ENCODE measurements at places on chromosomes 1 and 21.

- no peak for DNase-seq
These were observed 326.4 kb upstream of the ADAMTS5 start for GRCh38 chr21:27293239-27293638.

DNA sequence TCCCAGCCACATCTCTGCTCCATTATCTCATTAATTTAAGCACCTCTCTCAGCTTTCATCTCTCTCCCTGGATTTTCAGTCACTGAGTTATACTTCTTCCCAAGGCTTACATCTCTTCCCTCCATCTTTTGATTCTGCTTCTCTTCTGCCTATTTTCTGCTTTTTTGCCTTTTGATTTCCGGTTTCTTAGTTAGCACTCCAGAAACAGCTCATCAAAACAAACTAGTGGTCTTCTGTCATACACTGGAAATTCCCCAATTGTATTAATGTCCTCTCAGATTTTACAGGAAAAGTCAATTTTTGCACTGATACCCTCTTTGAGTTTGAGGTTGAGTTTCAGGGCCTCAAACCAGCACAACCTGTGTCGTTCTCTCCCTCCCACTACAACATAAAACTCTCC is 1.5 kb downstream of the LCE3E start:
- DNase-seq, result no peak

DNA sequence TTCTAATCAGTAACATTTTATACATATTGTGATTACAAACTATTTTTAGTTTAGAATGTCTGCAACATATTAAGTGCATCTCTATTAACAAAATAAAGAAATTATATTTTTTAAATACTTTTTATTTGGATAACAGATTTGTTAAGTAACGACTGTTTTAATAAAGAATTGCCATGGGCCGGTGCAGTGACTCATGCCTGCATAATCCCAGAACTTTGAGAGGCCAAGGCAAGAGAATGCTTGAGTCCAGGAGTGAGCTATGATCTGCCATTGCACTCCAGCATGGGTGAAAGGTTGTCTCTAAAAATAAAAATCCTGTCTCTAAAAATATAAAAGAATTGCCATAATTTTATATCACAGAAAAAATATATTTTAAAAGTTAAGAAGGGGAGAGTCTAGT is 4.1 kb downstream of the LRRIQ3 start:
- no peak for DNase-seq

GRCh38 chr1:207908107-207908734 is 2.7 kb downstream of the CD34 start:
- no peak for DNase-seq

DNA sequence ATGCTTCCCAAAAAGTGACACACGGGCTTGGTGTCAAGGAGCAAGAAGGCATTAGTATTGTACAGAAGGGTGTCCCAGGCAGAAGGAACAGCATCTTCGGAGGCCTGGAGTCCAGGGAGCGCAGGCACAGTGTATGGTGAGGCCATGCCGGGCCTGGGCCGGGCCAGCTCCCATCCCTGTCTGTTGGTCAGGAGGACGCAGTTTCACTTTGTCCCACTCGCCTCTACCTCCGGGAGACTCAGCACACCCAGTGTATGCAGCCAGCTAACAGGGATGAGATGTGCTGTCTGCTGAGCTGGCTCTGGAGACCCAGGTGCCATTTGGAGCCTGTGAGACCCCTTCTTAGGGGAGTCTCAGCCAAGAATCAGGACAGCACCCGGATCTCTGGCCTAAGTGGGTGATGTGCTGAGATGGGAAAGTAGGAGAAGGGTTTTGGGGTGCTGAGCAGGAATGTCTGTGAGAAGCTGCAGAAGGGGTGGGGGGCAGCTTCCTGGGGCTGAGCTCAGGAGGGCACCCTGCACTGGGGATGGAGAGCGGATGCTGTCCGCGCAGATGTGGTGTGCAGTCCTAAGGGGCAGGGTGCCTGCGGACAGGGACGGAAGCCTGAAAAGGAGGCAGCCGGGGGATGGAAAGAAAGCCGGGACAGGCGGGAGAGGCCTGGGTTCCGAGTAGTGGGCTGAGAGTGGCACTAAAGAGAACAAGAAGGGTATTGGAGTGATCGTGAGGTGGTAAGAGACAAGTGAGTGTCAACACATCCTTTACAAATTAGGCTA is 25.7 kb downstream of the DMRTB1 start:
- DNase-seq, result no peak

- DNase-seq, result no peak
These were observed 13.7 kb upstream of the MEX3A start for GRCh38 chr1:156095906-156096508.

- no peak for DNase-seq
These were observed 421 bp upstream of the LCE3A start for GRCh38 chr1:152623203-152623844.

- DNase-seq, result no peak
These were observed 5.4 kb downstream of the VPS45 start for GRCh38 chr1:150072959-150073358.

GRCh38 chr1:41687007-41687406 is 202.5 kb upstream of the EDN2 start:
- DNase-seq, result no peak

DNA sequence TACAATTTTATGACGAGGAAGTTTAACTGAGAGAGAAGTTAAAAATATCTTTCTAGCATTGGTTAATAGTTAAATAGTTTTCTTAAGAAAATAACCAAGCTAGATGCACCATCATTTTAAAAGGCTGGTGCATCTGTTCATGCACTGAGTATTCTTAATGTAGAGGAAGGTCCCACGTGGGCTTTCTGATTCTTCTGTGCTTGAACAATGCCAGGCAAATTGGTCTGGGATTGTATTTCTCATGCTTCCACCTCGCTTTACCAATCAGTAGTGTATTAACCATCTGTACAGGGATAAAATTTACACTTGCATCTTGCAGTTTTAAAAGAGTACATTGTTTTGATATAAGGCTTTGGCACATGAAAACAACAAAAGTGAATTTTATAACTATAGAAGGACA is 47.4 kb upstream of the MTF2 start:
- no peak for DNase-seq

All from left hindlimb (tissue), 1 donor.